ENCODE measurements at places on chromosomes 1 and 21.

DNA sequence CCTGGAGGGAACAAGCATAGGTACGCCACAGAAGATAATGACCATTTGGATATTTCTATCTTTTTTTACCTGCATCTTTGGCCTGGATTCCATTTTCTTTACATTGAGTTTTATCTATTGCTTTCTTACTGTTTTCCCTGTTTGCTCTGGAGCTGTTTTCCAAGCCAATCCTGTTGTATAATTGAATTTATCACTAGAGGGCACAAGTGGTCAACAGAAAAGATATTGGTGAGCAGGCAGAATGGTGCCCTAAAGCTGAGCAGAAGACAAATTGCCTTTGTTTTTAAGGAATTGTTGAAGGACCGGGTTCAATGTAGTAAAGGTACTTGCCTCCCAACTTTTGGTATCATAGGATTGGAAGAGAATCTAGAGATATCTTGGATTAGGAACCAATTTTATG lies 152.8 kb downstream of the PPP1R12B start:
- DNase-seq, result no peak

- DNase-seq, result no peak
Observed at GRCh38 chr1:5129746-5130355, 475.4 kb downstream of the AJAP1 start.

GRCh38 chr1:30721341-30721793 lies 2.0 kb downstream of the MATN1 start:
- DNase-seq, result no peak

GRCh38 chr1:42639116-42639515 lies 19.1 kb upstream of the PPIH start:
- no peak for DNase-seq

- DNase-seq, result no peak
Observed at GRCh38 chr1:194347200-194347599, 1160.8 kb upstream of the B3GALT2 start.

GRCh38 chr1:48018799-48019198 lies 21.6 kb upstream of the TRABD2B start:
- DNase-seq, result no peak

- DNase-seq, result no peak
Observed at GRCh38 chr1:53547231-53547790, 88.1 kb downstream of the DMRTB1 start.

GRCh38 chr1:201628490-201628889 lies 89.6 kb downstream of the NAV1 start:
- no peak for DNase-seq

DNA sequence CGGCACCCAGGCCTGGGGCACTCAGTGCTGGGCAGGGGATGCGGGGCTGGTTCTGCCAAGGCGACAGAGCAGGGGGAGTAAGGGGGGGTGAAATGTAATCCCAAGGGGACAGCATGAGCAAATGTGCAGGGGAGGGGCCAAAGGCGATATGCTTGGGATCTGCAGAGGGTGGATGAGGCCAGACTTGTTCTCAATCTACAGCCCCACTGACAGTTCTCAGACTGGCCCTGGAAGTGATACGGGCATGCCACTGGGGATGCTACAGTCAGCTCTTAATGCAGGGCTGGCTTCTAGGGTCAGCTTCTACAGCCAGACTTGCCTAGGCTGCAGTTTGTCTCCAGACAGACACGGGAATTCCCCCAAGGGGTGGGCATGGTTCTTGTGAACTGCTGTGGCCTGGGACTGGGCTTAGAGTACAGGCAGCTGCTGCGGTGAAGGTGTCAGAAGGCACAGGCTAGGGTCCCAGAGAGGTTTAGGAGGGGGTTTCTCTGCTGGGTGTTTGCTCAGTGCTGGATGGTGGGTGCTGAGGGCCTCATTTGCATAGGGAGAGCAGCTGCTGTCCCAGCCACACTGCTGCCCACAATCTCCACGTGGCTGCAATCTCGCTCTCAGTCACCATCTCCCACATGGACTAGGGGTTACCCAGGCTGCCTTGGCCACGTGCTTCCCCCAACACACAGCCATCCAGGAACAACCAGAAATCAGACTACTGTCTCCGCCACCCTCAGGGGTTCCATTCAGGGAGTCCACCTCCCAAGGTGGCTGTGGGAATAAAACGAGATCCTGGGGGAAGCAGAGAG lies 190.1 kb downstream of the HIVEP3 start:
- DNase-seq, result no peak

- DNase-seq, result no peak
Observed at GRCh38 chr1:241356187-241356518, 852 bp downstream of the RGS7 start.

DNA sequence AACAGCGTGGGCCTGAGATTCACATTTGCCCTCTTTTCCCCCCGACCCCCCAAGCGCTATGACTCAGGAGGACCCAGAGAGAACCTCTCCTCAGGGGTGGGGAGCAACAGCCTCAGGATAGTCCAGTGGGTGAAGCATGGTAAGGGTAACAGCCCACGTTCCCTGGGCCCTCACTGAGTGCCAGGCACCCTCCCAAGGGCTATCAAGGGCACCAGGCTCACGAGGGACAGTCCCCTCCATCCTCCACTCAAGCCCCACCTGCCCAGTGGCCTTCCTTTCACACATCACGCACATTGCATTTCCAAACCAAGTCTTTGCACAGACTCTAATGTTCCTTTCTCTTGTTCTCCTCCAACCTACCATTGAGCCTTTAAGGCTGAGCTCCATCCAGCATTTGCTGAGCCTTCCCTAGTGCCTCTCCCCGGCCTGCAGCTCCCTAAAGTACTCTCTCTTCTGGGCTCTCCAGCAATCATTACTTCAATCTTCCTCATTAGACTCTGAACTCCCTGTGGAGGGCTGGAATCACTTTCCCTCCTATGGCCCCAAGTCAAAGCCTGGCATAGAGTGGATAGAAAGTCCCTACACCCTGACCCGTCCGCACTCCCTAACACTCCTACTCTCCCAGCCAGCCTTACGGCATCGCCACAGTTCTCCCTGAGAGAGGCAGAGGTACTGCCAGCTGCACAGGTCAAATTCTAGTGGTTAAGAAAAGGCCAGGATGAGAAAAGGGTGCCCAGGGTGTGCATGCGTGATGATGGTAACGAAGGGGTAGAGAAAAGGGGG lies 1.0 kb downstream of the AKR7A2 start:
- DNase-seq, result no peak

DNA sequence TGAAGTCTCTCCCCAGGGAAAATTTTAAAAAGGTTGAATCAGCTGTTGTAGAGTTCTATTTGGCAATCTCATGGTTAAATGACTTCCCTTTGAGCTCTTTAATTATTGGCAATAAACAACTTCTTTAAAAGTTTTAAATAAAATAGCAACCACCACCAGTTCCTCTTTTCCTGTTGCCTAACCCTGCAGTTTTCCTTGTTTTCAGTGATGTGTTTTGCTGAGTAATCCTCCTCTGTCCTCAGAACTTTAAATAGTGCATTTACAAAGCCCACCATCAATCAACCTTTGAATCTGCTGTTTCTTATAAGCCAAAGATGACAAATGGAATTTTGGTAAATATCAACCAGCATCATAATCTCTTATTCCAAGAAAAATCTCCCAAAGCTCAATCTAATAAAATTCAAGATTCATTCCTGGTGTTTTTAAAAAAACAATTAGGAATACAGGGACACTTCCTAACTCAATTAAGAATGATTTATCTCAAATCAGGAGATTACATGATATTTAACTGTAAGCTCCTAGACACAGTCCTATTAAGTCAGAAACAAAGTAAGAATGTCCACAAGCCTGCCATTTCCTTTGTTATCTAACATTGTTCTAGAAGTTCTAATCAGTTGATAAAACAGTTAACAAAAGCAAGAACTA lies 14.8 kb downstream of the AVPR1B start:
- DNase-seq, result no peak

DNA sequence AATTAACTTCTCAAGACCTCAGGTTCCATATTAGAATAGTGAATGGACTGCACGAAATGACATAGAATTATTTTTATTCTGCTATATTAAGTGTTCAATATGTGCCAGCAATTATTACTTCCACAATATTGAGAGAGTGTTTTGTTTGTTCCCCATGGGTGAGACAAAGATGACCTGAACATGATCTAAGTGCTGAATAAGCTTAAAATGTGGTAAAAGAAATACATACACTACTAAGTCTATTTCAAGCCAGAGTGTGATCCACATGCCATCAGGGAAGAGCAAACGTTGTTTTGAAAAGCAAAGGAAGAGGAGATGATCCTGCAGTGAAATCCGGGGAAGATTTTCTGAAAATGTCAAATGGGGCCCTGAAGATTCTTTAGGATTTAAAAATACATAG lies 59.8 kb upstream of the RUNX1 start:
- no peak for DNase-seq

- no peak for DNase-seq
Observed at GRCh38 chr1:8493916-8494540, 176.1 kb downstream of the SLC45A1 start.

- DNase-seq, result no peak
Observed at GRCh38 chr1:208714323-208714722, 470.1 kb upstream of the PLXNA2 start.

GRCh38 chr1:164473544-164473943 lies 85.4 kb upstream of the PBX1 start:
- no peak for DNase-seq

GRCh38 chr1:33470495-33471012 lies 1.9 kb upstream of the ZSCAN20 start:
- no peak for DNase-seq

All from stimulated activated CD8-positive, alpha-beta memory T cell treated with anti-CD3 and anti-CD28 coated beads, Interleukin-7, amount 100 ng/mL, for 1 hour (primary cell).